Activated T-helper 9 cell treated with anti-CD3 and anti-CD28 coated beads, Interleukin-2, amount 50 U/mL, for 16 hours (primary cell): ENCODE measurements at places on chromosomes 3 and 15.

- no peak for DNase-seq
Measured at GRCh38 chr3:47042231-47042791, 62.8 kb downstream of the NBEAL2 start.

DNA sequence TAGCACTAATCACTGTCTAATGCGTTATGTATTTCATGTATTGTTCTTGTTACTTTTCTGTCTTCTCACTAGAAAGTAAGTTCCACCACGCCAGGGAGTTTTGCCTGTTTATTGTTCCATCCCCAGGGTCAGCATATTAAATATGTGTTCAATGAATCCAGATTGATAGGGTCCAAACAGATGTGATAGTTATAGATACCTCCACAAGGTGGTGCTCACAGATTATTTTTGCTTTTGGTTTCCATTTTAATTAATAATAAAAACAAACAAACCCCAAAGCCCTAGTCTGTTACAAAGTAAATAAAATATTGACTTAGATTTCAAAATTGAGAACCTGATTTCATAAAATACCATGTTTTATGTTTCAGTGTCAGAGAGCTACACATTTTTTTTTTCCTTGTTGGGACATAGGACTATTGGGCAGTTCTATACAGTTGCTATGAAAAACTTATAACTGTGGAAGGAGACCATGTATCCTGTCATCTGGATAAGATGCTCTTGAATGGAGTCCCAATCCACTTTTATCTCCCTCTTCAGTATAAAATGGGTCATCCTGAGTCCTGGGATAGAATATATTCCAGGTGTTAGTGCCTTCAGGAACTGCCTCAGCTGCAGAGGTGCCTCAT is 12.4 kb downstream of the OTOL1 start:
- DNase-seq, result no peak

DNA sequence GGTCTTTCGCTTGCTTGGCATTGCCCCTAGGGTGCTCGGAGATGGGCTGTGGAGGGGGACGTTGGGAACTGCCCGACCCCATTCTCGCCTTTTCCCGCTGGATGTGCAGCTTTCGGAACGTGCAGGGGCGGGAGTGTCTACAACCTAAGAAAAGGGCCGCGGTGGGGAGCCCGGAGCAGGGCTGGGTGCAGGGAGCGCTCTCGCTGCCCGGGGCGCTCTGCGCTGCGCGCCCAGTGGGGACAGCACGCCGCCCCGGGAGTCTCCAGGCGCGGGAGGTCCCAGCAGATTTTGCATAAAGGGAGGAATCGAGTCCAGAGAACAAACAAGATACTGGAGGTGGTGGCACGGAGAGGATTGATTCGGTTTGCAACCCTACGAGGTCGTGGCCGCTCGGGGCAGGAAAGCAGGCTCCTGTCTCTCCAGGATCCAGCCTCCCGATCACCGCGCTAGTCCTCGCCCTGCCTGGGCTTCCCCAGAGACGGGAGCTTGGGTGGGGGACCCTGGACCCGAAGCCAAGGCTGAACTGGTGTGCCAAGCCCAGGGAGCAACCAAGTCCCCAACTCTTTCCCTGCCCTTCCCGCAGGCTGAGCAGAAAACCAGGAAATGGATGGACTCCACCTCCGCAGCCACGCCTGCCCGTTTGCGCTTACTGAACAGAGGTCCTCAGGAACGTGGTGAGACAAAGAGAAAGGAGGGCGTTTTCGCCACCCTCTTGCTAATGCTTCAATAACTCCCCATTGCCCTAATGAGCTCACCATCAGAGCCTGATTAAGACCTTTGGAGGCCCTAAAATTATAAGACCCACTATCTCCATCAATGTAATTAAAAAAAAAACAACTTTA is 59.7 kb downstream of the NOX5 start:
- DNase-seq, result no peak

DNA sequence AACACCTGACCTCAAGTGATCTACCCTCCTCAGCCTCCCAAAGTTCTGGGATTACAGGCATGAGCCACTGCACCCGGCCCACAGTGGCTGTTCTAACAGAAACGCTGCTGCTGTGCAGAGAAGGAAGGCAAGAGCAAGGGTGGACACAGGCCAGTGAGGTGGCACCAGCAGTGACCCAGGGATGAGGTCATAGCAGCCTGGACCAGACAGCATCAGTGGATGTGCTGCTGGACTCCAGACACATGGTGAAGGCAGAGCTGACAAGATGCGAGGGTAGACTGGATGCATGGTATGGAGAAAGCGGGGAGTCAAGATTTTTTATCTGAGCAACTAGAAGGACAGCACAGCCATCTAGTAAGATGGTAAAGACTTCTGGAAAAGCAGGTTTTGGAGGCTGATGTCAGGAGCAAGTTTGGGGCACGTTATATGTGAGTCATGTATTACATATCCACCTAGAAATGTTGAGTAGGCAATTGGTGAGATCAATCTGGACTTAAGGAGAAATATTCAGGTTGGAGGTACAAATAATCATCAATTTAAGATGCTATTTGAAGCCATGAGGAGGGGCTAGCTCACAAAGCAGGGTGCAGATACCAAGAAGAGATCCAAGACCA is 22.1 kb upstream of the TJP1 start:
- no peak for DNase-seq

DNA sequence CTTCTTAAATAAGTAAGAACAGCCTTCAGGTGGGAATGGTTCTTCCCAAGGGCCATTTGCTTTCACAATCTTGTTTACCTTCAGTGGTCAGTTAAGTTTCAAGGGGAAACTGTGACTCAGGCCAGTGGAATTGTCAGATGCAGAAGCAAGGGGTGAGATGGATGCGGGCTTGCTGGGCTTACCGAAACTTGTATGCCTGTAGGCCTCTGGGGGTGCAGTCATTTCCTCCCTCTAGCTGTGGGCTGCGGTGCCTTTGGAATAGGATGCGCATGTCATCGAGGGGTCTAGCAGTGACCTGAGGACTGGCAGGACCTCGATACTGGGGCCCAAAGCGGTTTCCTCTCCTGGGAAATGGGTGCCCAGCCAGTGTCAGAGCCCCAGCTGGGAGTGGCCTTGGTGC is 121.6 kb downstream of the EEFSEC start:
- DNase-seq, result no peak

GRCh38 chr3:169931747-169932520 is 20.6 kb downstream of the SAMD7 start:
- DNase-seq, result no peak

DNA sequence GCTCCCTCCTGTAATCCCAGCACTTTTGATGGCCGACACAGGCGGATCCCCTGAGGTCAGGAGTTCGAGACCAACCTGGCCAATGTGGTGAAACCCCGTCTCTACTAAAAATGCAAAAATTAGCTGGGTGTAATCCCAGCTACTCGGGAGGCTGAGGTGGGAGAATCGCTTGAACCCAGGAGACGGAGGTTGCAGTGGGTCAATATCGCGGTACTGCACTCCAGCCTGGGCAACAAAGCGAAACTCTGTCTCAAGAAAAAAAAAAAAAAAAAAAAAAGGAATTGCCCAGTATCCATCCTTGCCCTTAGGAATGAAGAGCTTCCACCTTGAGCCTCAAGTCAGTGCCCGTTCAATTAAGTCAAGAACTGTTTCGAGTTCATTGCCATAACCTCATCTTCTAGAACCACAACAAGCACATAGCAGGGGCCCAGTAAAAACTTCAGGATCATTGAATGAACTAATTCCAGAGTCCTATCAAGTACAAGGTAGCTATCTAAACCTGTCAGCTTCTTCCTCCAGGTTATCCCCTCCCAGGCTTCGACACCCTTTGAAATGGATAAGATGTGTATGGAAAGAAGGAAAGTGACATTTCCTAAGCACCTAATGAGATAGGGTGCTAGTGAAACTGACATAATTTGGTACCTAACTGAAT is 826 bp downstream of the DBR1 start:
- no peak for DNase-seq

DNA sequence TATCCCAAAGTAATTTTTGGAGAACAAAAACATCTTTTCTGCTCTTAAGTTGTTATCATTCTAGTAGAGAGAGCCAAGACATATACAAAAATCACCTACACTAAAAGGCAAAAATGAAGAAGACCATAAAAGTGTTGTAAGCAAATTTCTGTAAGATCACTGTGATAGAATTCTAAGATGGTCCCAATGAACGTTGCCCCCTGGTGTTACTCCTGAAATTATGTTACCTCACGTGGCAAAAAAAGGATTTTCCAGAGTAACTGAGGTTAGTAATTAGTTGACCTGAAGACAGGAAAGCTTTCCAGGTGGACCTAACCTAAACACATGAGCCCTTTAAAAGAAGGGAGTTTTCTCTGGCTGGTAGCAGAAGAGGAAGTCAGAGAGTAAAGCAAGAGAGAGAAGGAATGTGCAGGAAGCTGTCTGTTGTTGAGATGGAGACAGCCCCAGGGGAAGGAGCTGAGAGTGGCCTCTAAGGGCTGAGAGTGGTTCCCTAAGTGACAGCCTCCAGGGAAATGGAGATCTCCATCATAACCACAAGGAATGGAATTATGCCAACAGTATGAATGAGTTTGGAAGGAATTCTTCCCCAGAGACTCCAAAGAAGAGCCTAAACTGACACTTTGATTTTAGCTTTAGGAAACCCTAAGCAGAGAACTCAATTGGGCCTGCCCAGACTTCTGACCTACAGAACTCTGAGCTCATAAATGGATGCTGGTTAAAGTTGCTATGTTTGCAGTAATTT is 205.9 kb downstream of the CD47 start:
- no peak for DNase-seq

DNA sequence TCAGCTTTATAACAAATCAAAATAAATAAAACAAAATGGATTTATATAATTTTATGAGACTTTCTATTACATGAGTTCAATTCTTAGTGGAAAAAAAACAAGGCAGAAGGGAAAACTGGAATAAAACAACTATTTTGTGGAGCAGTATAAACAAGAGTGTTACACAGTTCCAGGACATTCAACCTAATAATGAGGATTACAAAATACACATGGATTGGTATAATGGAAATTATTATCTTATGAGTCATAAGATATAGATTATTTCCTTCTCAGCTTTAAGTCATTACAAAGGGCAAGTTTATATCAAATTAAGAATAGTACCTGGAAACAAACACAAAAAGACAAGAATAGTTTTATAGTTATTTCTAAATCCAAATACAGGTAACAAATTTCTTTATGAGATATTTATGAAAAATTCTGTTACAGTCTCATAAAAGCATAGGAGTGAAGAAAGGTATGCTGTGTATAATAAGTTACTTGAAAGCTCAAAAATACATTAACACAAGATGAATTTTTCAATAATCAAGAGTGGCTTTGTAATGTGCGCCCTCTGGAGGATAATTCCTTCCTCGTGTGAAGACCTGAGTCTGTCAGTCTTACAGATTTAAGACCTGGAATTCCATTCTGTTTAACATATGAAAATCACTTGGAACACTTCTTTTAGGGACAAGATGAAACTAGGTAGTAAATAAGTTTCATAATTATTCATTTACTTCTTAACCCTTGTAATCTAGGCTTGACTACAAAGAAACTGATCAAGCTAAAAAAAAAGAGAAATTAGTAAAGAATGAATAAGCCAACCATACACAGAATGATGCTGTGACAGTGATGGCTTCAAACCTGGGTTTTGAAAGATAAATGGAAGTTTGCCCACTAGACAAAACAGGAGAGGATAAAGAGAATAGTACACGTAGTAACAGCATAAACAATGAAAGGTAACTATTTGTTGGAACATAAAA is 9.5 kb downstream of the COPS2 start:
- DNase-seq, result no peak

- DNase-seq, result no peak
Measured at GRCh38 chr15:40789119-40789518, 17.8 kb upstream of the ZFYVE19 start.

DNA sequence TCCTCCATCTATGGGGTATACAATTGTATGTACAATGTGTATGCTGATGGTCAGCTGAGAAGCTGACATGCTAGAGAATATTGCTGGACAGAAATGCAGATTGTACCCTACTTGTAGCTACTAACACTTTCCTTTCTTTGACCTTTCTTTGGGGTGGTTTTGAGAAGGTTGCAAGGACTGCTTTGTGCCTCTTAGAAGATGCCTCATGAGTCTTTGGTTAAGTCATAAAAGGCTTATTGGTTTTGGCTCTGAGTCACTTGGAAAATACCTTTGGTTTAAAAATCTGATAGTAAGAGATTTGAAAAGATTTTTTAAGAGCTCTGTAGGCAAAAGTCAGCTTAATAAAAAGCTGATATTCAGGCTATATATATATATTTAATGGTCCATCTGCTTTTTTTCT is 71.5 kb downstream of the ZMAT3 start:
- DNase-seq, result no peak

- no peak for DNase-seq
Measured at GRCh38 chr15:90981681-90982080, 12.7 kb downstream of the PRC1 start.

GRCh38 chr15:42079401-42079908 is 14.9 kb downstream of the PLA2G4D start:
- no peak for DNase-seq

- DNase-seq, result no peak
Measured at GRCh38 chr3:85838921-85839320, 880.1 kb downstream of the CADM2 start.

GRCh38 chr3:118799303-118799702 is 235.3 kb downstream of the IGSF11 start:
- DNase-seq, result no peak

DNA sequence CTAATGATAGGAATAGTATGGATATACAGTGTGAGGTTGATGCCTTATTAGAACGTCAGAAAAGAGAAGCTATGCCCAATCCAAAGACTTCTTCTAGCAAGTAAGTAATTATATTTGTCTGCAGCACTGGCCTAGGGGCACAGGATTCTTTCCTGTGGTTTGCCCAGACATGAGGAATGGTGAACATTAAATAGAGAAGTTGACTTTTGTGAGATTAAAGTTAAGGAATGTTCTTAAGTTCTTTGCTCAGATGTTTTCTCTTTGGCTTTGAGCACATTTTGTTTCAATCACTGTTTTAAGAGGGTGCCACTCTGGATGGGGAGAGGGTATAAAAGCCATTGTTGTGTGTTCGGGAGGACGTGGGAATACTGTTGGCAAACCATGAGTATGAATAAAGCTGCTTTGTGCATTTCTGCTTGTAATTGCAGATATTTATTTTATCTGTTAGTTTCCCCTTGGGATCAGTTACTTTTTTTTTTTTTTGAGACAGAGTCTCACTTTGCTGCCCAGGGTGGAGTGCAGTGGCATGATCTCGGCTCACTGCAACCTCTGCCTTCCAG is 8.3 kb downstream of the KIF23 start:
- no peak for DNase-seq

GRCh38 chr15:81085898-81086297 is 48.2 kb upstream of the CFAP161 start:
- DNase-seq, result no peak

DNA sequence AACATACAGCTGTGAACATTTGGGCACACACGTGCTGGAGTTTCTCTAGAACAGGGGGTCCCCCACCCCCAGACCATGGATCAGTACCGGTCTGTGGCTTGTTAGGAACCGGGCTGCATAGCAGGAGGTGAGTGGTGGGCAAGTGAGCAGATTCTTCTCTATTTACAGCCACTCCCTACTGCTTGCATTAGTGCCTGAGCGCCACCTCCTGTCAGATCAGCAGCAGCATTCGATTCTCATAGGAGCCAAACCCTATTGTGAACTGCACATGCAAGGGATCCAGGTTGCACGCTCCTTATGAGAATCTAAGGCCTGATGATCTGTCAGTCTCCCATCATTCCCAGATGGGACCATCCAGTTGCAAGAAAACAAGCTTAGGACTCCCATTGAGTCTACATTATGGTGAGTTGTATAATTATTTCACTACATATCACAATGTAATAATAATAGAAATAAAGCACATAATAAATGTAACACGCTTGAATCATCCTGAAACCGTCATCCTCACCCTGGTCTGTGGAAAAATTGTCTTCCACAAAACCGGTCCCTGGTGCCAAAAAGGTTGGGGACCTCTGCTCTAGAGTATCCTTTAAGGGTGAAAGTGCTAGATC is 25.8 kb downstream of the CHRM5 start:
- DNase-seq, result no peak

- DNase-seq, result no peak
Measured at GRCh38 chr3:115369021-115369420, 221.9 kb upstream of the ZBTB20 start.
